Activated CD8-positive, alpha-beta T cell treated with anti-CD3 and anti-CD28 coated beads for 36 hours (primary cell): ENCODE measurements at places on chromosomes 3 and 15. TPM values are rescaled to one million over a fixed set of nuclear protein-coding genes. Genes with fewer than 3 reads are reported as not detected.

- DNase-seq = no peak
Observed at GRCh38 chr3:52381623-52382022, 63.3 kb downstream of the SEMA3G start.

GRCh38 chr3:197365586-197365985 lies 67.2 kb upstream of the DLG1 start:
- no peak for DNase-seq

- no peak for DNase-seq
Observed at GRCh38 chr3:46552538-46552937, 13.6 kb downstream of the LRRC2 start.

GRCh38 chr15:63380808-63381282 lies 801 bp downstream of the CA12 start:
- DNase-seq = no peak

DNA sequence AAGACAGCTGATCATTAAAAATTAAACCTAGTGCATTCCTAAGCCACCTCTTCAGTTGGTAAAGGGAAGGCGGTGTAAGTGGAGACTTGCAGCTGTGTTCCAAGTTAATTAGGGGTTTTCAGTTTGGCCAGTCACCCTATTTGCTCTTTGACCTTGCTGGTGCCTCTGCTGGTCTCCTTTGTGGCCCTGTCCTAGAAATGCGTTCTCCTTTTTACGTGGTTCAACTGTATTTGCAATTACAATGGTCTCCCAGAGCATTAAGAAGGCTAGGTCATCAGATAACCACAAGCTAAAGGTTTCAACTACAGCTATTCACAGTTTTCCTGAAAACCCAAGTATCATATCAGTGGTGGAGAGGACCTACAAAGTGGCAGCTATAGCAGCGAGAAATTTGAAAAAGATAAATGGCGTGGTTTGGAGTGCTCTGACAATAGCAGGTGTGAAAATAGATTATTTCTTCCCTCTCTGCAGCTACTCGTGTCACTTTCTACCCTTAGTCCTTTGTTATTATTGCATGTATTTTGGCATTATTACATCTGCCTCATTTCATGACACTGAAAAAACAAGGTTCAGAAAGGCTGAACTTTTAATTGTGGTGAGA lies 203.5 kb upstream of the TBC1D5 start:
- no peak for DNase-seq

- DNase-seq = no peak
Observed at GRCh38 chr3:116059421-116060096, 385.7 kb downstream of the LSAMP start.

DNA sequence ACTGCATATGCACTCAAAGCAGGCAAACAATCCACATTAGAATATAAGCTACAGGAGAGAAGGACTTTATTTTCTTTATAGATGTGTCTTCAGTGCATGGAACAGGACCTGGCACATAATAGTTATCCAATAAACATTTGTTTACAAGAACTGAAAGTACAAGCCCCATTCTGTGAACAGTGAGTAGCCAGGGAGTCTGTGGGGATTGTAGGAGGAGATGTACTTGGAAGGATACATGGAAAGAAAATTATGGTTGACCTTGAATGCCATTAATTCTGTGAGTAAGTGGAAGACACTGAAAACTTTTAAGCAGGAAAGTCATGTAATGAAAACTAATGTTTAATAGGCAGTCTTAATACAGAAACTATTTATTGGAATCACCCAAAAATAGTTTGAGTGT lies 28.3 kb downstream of the MASP1 start:
- no peak for DNase-seq

DNA sequence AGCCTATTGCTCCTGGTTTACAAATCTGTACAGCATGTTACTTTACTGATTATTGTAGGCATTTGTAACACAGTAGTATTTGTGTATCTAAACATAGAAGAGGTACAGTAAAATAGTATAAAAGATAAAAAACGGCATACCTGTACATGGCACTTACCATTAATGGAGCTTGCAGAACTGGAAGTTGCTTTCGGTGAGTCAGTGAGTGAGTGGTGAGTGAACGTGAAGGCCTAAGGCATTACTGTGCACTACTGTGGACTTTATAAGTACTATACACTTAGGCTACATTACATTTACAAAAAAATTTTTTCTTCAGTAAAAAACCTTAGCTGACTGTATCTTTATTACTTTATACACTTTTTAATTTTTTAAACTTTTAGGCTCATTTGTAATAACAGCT lies 90.9 kb downstream of the RAP2B start:
- no peak for DNase-seq

Gene KIF15
- 38.1 TPM for total RNA-seq

Gene FLNB
- total RNA-seq = 26.3 TPM

Gene GRAMD2A
- total RNA-seq = not detected

Gene USP3
- 58.6 TPM for total RNA-seq
